Kidney glomerular epithelial cell (primary cell): ENCODE measurements at places on chromosomes 11 and 22.

- no peak for DNase-seq
Measured at GRCh38 chr11:64353715-64354506, 5.1 kb upstream of the RPS6KA4 start.

- no peak for DNase-seq
Measured at GRCh38 chr11:44740967-44741366, 14.2 kb downstream of the TSPAN18 start.

DNA sequence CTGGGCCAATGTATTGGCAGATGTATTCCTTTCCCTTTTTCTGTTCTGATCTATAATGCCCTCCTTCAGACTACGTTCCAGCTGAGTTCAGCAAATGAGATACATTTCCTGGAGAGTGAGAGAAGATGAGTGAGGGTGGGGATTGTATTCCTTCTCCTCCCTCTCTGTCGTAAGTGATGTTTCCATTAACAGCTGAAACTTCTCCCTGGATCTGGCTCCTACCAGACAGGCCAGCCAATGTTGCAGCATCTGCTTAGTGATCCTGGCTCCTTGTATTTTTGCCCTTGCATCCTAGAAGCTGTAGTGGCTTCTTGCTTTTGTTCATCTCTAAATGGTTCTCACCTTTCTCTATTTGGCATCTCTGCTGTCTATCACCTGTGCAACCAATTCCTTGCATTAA, 48.2 kb upstream of the MTMR2 start:
- DNase-seq, result no peak

GRCh38 chr22:38078046-38078840, 5.7 kb downstream of the SLC16A8 start:
- no peak for DNase-seq

DNA sequence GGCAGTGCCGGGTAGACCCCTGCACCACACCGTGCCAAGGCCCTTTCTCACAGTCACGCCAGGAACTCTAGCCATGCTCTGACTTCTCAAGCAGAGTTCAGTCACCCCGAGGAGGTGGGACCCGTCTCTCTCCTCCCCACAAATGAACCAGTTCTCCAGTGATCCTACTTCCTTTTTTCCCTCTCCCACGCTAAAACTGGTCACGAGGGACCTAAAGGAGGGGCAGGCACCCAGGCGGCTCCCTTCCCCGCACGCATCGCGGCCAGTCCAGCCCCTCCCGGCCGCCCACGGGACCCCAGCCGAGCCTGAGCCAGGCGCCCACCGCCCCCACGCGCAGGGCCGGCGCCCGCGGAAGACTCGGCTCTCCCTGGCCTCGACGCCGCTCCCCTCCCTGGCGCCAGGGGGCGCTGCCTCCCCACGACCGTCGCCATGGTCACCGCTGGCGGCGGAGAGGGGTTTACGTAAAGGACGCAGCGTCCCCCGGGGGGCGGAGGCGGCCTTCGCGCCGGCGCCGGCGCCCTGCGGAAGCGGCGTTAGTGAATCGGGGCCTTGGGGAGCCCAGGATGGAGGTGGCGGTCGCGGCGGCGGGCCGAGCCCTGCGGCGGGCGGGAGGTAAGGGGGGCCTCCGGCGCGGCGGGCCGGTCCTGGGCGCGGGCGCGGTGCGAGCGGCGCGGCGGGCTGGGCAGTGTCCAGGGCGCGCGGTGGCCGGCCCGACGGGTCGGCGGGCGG, at the start of gene DAGLA:
Gene DAGLA (plus strand): TSS at position 499 of the 729 bp plus-strand sequence. CDS start 39,765 bp downstream, outside the sequence.
- no peak for DNase-seq

DNA sequence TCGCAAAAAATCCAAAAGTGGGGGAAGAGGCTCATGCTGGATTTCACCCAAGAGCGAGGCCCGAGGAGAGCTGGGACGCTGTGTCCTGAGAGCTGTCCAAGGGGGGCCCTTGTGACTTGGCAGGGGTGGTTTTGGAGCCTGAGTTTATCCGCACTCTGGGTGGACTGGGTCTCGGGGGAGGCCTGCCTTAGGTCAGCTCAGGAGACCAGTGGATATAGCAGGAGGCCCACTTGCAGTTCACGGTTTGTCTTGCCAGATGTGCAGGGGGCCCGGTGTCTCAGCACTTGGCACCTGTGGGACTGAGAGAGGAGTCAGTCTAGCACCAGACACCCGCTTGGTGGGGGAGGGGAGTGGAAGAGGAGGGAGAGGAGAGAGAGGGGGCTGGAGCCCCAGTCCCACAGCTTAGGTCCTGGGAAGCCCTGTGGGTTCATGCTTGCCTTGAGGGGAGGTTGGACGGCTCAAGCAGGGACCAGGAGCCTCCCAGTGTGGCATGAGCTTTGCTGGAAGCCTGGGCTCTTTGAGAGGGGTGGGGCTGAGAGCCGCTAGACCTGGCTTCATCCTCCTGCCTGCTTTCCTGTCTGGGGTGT, 33.4 kb downstream of the PARVB start:
- no peak for DNase-seq

- DNase-seq, result peak; percentile 99
Measured at GRCh38 chr22:17705951-17706900, 67.7 kb downstream of the BCL2L13 start.

GRCh38 chr11:34523053-34523452, 9.5 kb upstream of the ELF5 start:
- no peak for DNase-seq

DNA sequence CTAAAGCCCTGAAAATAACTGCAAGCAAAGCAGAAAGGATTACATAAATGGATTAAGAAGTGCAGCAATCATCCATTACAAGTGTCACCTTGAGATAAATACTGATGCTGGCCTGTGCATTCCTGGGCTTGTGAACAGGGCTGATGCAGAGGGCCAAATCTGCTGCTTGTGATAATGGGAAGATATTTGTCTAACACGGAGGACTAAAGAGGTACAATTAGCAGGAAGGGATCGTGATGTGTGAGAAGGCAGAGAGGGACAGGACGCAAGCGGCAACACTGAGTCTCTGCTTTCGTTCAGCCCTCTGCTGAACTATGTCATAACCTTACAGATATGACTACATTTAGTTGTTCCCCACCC, 107.7 kb upstream of the DDI1 start:
- no peak for DNase-seq

- no peak for DNase-seq
Measured at GRCh38 chr11:77403211-77403610, 70.7 kb downstream of the PAK1 start.

GRCh38 chr11:119783466-119784400, 54.7 kb upstream of the NECTIN1 start:
- DNase-seq, result no peak
